Retinal pigment epithelial cell (primary cell): ENCODE measurements at places on chromosomes 5 and 9.

DNA sequence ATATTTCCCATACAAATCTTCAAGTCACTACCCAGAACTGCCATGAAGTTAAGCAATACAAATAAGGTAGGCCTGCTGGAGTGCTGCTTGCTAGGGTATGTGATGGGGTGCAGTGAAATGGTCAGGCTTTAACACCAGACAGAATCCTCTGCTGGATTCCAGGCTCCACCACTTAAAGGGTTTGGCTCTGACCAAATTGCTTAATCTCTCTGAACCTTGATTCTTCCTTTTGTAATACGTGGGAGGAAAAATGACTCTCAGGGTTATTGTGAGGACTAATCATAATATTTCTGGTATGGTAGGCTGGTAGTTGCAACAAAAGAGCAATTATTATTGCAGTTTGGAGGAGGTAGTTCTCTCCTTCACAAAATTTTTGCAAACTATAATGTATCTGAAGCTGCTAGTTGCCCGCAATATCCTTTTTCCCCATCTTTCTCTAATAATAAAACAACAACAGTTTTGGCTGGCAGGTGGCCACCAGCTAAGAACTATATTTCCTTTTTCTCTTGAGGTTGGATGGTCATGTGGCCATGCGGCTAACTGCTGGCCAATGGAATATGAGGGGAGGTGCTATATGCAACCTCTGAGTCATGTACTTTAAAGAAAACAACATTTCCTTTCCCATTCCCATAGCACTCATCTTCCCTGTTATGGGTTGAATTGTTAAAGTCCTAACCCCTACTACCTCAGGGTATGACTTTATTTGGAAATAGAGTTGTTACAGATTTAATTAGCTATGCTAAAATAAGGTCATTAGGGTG lies 44.1 kb downstream of the CCL28 start:
- no peak for DNase-seq

DNA sequence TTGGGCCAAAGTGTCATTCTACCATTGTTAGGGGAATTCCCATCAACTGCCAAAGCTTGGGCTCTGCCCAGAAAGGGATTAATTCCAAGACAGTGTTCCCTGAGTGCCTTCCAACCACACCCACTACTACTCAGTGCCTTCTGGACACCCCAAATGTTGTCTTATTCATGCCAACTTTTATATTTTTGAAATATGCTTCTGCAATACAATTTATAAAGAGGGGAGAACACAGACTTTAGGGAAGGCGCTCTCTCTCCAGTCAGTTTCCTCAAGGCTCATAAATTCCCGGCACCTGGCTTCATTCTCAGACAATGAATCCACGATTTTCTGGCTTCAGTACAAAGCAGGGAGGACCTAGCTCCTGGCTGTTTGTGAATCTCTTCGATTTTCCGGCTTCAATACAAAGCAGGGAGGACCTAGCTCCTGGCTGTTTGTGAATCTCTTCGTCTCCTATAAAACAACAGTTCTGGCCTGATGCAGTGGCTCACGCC lies 120.1 kb upstream of the MYO10 start:
- DNase-seq: no peak

GRCh38 chr9:4366591-4367330 lies 66.9 kb upstream of the GLIS3 start:
- no peak for DNase-seq

GRCh38 chr5:58245476-58245840 lies 214.4 kb downstream of the PLK2 start:
- DNase-seq: no peak

DNA sequence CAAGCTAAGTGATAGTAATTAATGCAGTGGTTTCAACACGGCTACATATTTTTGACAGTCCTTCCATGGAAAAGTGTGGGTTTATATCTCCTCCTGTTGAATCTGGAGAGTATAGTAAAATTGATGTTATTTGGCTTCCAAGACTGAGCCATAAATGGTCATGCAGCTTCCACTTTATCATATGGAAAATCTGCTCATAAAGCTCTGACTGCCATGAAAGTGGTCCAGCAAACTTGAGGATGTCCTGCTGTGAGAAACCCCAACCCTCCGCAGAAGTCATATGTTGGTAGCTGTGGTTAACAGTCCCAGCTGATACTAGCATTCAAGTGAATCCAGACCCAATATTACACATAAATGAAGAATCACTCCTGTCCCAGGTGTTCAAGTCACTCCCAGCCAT lies 378.3 kb downstream of the KCTD16 start:
- DNase-seq: no peak

DNA sequence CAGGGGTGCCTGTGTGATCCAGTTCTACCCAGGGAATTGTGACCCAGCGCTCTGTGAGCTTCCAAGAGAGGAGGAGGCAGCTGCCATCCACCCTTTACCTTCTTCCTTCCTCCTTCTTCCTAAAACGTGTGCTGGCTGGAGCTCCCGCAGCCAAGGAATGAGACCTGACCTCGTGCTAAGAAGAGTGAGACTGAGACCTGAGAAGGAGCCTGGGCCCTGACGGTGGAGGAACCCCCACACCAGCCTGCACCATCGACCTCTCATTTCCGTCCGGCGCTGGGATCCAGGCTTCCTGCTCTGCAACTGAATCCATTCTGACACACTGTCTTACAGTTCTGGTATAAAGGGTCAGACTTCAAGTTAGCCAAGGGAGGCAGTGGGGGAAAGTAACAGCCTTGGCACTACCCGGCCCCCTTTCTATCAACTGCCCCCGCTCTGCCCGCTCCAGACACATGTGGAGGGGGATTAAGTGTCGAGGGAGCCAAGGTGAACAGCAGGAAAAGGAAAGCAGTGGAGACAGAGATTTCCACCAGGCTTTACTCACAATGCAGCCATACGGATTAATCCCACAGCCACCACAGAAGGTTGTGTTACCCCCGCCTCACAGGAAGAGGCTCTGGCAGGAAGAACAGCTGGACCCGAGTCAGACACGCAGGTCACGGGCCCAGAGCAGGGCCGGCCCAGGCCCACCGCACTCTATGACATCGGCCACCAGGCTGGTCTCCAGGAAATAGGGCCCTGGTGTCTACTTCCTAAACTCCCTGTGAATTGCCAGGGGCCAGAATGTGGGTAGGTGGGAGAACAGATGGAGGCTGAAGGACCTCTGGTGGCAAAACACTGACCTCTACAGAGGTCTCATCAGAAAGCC lies 15.8 kb downstream of the MGAT1 start:
- DNase-seq: no peak

GRCh38 chr5:32029261-32029660 lies 144.9 kb downstream of the GOLPH3 start:
- DNase-seq: no peak

GRCh38 chr5:19555436-19555835 lies 432.6 kb downstream of the CDH18 start:
- DNase-seq: no peak

GRCh38 chr5:129113867-129114266 lies 19.3 kb downstream of the ISOC1 start:
- no peak for DNase-seq

- DNase-seq: no peak
Measured at GRCh38 chr5:87103616-87104287, 163.9 kb upstream of the RASA1 start.

- DNase-seq: no peak
Measured at GRCh38 chr5:39587675-39588074, 162.9 kb upstream of the DAB2 start.

DNA sequence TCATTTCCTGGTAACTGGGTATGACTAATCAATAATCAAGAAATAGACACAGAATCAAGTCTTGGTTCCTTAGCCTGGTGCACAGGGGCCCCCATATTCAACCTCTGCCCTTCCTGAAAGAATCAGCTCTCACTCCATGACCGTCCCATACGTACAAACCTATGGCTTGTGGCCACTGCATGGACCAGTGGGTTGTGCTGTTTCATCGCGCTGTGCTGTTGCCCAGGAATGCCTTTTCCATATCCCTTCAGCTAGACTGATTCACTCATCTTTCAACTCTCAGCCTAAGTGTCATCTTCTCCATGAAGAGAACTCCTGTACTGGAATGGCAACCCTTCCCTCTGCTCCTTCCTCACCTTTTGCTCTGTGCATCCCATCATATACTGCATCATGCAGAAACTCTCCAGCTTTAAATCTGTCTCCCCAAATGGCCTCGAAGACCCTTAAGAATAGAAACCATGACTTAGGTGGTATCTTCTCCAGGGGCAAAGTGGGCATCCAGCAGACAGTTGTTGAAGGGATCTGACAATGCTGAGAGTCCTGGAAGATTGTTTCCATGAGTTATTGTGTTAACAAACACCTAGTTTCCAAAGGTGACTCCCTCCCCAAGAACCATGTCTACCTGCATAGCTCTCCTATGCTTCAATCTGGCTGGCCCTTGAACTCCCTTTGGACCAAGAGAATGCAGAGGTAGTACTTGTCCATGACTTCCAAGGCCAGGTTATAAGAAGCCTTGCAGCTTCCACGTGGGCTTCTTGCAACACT lies 180.8 kb downstream of the ACTL7B start:
- no peak for DNase-seq

GRCh38 chr5:72555871-72556270 lies 48.7 kb upstream of the ZNF366 start:
- no peak for DNase-seq

- DNase-seq: no peak
Measured at GRCh38 chr9:70131296-70131695, 87.6 kb downstream of the MAMDC2 start.

GRCh38 chr5:10665799-10666198 lies 95.2 kb downstream of the DAP start:
- DNase-seq: no peak

DNA sequence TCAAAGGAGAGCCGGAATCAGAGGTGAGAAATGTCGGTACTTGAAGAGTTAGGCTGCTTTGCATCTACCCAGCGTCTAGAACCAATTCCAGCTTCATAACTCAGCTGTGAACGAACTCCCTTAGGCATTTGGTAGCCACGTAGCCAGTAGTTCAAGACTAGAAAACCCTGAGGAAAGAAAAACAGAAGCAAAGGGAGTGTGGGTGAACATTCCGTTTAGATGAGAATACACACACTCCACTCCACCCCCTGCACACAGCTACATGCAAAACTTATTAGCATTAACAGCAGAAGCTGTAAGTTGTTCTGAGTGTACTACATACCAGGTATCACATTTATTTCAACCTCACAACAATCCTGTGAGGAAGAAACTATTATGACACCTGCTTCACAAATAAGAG lies 78.3 kb downstream of the SMIM23 start:
- no peak for DNase-seq

DNA sequence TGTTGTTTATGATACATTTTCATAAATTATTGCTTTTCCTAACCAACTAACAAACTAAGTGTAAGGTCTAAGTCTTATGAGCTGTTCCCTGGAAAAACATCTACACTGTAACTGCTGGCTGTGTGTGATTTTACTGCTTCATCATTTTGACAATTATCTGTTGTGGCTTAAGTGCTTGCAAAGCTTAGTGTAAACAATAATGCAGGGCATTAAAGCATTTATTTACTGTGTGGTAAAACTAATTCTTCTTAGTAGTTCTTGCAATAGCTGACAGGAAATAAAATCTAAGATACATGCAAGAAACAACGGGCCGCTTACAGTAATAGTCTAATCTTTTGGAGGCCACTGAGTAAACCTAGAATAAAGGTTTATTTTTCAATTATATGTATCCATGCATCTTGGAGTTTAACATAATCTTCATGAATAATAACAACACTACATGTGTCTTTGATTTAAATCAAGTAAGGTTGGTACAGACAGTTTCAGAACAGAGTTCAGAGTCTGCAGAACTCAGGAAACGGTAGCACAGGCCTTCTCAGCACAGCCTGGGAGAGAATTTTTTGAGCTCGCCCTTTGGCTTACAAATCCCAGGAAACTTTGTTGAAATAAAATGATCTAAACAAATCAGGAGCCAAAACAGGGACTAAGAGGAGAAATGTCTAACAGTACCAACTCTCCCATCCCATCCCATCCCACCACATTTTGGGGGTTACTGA lies 473.1 kb downstream of the NR2F1-AS1 start:
- no peak for DNase-seq

DNA sequence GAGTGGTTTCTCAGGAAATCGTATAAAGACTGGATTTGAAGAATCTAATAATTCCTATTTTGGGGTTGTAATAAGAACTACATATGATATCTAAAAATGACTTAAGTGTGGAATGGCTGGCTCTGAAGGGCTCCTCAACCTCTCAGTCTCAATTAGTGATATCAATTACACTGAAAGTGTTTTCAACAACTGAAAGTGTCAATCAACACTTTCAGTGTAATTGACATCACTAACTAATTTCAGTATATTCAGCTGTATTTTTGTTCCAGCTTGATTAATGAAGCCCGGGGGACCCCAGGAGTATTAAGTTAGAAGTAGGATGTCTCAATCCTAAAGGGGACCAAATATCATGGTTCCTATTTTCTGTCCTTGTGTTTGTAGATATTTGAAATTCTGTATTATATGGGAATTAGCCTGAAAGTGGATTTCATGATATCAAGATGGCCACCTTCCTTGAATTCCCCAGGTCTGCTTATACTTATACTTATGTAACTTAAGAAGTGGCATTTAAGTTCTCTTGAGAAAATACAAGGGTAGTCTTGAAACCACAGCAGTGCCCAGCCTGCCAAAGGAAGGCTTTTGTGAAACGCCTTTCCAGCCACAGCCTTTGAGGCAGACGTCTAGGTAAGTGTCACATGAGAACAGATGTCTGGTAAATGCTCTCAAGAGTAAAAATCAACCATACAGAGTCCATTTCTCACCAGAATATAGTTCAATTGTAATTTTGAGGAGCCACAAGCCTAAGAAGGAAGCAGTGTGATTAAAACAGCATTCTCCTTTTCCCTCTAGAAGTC lies 4.6 kb downstream of the BASP1 start:
- DNase-seq: no peak

- DNase-seq: no peak
Measured at GRCh38 chr9:131642496-131643083, 97.3 kb downstream of the PRRT1B start.

DNA sequence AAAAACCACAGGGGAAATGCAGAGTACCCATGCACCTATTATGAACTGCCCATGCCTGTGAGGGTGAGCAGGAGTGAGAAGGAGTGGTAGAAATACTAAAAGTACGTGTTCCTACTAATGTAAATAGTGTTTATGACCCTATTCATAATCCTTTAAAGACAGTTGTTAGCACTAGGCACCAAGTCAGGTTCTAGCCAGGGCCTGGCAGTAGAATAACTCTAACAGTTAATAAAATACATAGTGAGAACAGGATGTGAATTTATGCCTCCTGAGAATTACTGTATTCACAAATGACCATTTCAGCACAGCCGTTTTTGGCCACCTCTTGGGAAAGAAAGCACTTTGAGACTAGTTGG lies 103.2 kb upstream of the TARS1 start:
- no peak for DNase-seq

GRCh38 chr9:86246752-86247161 lies 12.7 kb downstream of the C9orf153 start:
- no peak for DNase-seq

GRCh38 chr5:155750571-155750970 lies 576.4 kb upstream of the SGCD start:
- DNase-seq: no peak

DNA sequence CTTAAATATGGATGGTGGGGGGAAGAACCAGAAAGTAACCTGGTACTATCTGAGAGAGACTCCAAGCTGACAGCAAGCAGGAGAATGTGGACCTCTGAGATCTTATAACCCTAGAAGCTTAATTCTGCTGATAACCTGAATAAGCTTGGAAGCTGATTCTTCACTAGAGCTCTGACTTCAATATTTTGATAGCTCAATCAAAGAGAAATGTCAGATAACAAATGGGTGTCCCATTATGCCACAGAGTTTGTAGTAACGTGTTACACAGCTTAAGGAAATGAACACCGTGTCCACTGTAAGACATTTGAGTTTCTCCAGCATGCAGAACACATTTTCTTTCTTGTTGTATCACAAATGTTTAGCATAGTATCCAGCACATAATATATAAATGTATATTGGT lies 626.7 kb downstream of the CDH12 start:
- DNase-seq: no peak
